Frontal cortex (tissue), 4 donors: ENCODE measurements at places on chromosomes 5 and 9. TPM values are rescaled to one million over a fixed set of nuclear protein-coding genes. Genes with fewer than 3 reads are reported as not detected.
A peak's percentile ranks its signal among the peaks of the same experiment; 100 is the strongest.

DNA sequence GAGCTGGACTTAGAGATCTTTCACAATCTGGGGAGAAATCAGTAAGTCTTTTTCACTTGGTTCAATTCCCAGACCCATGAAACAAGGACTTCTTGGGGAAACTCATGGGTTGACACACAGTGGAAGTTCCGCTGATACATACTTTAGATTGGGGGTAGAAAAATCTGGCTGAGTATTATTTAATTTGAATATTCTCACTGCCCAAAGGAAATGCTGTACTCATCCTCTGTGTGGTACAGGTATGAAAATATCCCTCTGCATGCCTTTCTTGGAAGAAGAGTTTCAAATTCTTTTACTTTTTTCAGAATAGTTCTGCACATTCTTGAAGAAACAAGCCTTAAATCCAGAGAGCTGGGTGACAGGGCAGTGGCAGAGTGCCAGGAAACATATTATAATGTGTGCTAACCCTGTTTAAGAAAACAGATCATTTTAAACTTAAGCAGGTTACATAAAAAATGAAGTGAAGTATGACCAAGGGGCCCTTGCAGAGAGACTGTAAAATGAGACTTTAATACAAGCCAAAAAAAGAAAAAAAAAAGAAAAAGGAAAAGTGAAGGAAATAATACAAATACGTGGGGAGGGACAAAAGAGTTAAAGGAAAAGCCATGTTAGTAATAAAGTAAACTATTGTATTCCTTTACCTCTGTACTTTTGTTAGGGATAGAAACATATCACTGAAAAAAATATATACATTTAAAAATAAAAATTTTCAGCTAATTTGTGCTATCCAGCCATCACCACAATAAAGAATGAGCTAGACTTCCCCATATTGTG is 173.4 kb upstream of the NR3C1 start:
- no peak for DNase-seq

GRCh38 chr9:106982636-106983035 is 119.7 kb downstream of the ZNF462 start:
- DNase-seq = no peak

DNA sequence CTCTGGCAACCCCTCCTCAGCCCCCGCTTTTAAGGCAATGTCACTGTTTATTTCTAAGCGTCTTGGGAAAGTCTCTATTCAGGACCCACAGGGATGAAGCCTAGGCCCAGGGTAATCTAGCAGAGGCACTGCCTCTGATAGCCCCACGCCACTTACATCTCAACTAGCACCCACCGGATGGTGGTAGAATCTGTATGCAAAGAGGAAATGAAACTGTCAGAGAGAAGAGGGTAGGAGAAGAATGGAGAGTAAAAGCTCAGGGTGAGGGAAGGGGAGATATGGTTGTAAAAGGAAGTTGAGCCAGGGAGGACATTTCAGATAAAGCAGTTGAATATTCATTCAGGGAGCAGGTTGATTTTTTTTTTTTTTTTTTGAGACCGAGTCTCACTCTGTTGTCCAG is 3.0 kb downstream of the FRRS1L start:
- DNase-seq = no peak

GRCh38 chr9:75432888-75433287 is 344.6 kb downstream of the OSTF1 start:
- DNase-seq = no peak

Gene TXN
- 175 TPM for total RNA-seq

Gene CFAP90
- total RNA-seq = 4.5 TPM

Gene CCNJL
- 0.82 TPM for total RNA-seq

DNA sequence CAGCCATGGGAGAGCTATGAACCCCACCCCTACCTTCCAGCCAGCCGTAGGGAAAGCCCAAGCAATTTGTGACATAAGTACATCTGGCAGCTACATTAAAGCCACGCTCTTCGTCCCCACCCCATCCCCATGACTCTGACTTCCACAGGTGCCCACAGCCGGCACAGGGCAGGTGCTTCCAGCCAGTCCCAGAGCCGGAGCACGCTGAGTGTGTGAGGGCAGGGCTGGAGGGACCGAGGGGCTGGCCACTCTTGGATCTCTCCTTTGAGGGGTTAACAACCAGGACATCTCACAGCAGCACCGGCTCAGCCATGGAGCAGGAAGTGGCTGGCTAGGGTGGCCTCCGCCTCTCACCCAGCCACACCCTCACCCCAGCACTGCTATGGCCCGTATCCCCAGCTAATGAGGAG is 2.4 kb upstream of the FAM78A start:
- no peak for DNase-seq

- peak; percentile 14 for DNase-seq
Measured at GRCh38 chr5:127441799-127442484, 75.5 kb upstream of the PRRC1 start.

- DNase-seq = no peak
Measured at GRCh38 chr5:156354571-156354970, 27.6 kb downstream of the SGCD start.

Gene OR13C5
- 0.41 TPM for total RNA-seq

GRCh38 chr9:97853056-97853843 is at the start of gene FOXE1:
TSS of gene FOXE1 (plus strand) at chr9:97853226. CDS start at chr9:97853915, 689 bp downstream.
- DNase-seq = no peak
